Activated CD8-positive, alpha-beta memory T cell treated with anti-CD3 and anti-CD28 coated beads for 48 hours (primary cell): ENCODE measurements at places on chromosomes 16 and 17.

DNA sequence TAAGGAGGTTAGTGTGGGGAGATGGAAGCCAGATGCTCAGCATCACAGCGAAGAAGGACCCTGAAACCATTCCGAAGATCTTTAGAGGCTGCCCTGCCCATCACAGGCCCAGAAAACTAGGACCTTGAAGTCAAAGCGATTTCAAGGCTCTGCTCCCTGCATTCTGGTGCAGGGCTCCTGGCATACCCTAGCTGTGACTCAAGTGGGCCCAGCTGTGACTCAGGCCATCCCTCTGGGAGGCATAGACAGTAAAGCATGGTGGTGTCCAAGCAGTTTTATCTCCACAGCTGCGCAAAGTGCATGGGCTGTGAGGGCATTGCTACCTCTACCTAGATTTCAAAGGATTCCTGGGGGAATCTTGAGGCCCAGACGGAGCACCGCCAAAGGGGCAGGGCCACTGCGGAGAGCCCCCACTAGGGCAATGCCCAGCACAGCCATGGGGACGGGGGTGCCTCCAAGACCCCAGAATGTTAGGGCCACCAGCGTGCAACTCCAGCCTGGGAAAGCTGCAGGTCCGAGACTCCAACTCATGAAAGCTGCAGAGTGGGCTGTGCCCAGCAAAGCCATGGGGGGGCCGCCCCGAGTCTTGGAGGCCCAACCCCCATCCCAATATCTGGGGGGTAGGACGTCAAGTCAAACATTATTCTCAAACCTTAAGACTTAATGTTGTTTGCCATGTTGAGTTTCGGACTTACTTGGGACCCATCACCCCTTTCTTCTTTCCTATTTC, 11.7 kb upstream of the ZNF594 start:
- DNase-seq: no peak

GRCh38 chr17:47830396-47831002, 842 bp downstream of the MRPL10 start:
- DNase-seq: no peak

DNA sequence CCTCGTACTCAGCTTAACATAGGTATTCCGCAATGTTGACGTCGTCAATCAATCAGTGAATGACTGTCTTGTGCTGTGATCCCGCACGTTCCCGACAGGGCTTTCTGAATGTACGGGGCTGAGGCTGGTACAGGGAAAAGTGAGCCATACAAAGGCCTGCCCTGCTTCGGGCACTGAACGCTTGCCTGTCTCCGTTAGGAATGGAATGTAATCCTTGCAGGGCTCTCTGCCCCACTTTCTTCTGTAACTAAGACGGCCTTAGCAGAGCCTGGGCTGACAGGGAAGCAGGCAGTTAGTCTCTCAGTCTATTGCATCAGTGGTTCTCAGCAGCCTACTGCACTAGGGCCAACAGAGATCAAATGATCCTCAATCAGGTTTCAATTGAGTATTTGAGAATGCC, 16.2 kb upstream of the MYH3 start:
- no peak for DNase-seq

DNA sequence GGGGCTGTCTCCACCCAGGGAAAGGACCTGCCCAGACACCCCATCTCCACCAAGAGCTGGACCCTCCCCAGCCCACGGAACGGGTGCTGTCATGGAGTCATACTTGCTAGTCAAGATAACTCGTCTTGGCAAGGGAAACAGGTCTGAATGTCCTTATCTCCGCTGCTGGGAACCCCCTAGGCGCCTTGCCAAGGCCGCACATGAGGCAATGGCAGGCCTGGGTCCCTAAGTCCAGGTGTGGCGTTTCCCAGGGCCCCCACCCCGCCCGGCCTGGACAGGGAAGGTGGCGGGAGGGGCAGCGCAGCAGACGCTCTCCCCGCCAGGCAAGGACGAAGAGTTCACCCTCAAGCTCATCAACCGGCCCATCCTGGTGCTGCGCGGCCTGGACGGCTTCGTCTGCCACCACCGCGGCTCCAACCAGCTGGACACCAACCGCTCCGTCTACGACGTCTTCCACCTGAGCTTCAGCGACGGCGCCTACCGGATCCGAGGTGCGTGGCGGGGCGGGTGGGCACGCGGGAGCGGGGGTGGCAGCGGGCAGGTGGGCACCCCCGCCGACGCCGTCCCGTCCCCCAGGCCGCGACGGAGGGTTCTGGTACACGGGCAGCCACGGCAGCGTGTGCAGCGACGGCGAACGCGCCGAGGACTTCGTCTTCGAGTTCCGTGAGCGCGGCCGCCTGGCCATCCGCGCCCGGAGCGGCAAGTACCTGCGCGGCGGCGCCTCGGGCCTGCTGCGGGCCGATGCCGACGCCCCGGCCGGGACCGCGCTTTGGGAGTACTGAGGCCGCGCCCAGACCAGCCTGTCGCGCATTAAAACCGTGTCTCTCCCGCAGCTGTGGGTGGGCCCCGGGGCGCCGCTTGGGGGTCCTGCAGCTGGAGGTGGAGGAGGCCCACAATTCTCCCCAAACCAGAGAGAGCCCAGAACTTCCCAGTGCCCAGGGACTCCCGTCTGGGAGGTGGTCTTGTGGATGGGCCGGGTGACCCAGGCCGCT, 8.4 kb downstream of the FSCN2 start:
- no peak for DNase-seq

DNA sequence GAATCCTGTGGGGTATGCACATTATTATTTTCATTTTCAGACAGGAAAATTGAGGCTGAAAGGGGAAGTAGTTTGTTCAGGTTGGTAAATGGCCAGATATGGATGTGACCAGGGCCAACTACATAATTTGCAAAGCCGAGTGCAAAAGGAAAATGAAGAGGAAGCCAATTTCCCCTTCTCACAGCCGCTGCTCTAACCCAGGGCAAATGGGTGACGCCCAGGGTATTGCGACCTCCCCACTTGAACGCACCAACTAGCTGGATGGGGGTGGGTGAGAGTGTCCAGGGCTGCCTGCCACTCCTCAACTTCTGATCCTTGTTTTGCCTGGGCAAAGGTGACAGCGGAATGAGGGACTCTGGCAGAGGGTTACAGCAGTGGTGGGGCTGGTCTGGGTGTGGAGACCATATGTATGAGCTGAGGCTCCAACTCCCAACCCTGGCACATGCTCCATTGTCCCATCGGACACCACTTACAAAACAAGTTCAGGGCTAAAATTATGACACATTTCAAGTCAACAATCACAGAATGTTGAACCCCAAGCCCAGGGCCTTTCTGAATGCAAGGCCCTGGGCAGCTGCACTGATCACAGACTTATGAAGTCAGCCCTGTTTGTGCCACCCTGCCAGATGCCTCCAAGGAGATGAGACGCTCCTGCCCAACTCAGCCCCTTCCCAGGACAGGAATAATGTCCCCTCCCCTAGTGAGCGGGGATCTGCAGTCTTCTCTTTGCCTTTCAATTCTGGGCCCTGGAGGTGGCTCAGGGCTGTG, 1.7 kb downstream of the ANKRD40CL start:
- no peak for DNase-seq
